ENCODE measurements at places on chromosomes 11 and 22.

DNA sequence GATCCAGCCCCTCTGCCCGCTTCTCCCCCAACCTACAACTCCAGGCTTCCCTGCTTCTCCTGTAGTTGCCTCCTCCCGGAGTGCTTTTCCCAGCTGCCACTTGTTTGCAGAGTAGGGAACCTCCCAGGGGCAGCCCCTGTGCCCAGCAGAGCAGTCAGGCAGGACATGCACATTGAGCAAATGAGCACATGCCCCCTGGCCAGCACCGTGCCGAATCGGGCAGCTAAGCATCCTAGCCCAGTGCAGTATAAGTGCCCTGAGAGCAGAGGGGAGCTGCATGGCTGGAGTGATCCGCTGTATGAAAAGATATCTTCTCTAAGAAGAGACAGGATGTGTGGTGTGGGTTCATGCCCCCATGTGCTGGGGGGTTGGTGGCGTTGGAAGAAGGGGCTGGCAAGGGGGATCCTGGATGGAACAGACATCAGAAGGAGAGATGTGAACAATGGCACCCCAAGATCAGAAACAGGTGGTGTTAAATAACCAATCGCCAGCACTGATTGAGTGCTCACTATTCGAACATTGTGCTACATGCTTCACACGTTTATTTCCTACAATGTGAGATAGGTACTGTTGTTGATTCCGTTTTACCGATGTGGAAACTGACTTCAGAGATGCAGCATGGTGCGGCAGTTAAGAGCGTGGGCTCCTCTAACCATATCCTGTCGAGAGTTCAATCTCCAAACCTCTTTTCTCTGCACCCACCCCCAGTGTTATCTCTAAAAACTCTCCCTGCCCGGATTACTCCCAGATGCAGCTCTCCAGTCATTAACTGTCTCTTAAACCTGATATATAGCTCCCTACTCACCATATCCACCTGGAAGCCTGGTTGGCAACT is 1.2 kb downstream of the AIP start:
- no peak for DNase-seq

GRCh38 chr11:12599408-12600143 is 74.6 kb upstream of the TEAD1 start:
- DNase-seq, result no peak

- DNase-seq, result no peak
Observed at GRCh38 chr11:75403983-75404658, 4.8 kb downstream of the RPS3 start.

DNA sequence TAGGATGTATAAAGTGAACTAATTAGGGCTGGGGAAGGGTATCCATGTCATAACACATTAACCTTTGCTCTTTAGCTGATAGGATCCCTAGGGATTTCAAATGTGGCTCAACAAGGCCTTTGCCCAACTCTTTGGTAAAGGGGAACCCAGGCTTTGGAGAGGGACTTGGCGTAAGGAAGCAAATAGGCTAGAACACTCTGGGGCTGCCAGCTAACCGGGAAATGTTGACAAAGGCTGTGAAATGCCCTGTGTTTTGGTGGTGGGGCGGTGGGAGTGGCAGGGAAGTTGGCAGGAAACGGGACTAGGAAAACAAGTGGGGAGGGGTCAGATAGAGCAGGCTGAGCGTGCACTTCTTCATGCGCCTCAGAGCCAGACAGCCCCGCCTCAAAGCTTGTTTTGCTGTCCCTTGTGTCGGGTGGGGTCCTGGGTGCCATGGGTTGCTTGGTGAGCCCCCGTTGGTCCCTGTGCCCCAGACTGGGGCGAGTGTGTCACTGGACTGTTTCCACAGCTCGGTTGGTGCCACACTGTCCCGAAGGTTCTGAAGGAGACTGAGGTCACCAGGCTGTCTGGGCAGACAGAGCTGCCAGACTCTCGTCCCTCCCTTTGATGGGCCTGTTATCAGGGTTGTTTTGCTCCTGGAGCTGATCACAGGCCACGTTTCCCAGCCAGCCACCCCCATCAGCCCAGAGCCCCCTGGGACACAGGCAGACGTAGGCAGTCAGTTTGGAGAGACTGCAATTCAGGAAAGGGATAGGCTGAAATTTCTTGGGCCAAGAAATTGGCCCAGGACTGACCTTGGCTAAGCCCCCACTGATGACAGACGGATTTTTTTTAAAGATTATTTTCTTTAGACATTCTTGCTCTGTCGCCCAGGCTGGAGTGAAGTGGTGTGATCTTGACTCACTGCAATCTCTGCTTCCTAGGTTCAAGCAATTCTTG is 19.6 kb downstream of the KCTD21 start:
- DNase-seq, result peak; percentile 83
